ENCODE measurements at places on chromosomes 5 and 9.

GRCh38 chr9:116855881-116856662 is 169.0 kb downstream of the TRIM32 start:
- DNase-seq: no peak

DNA sequence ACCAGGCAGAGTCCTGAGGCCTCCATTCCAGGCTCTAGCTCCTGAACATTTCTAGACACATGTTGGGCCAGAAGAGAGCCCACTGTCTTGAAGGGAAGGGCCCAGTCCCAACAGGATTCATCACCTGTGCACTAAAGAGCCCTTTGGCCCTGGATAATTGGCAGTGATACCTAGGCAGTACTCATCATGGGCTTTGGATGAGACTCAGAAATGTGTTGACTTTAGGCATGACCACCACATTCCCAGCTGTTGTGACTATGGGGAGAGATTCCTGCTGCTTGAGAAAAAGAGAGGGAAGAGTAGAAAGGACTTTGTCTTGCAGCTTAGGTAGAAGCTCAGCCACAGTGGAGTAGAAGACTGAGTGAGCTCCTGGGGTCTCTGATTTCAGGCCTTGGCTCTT is 138.4 kb upstream of the DAPK1 start:
- no peak for DNase-seq

GRCh38 chr5:151461312-151461711 is 13.9 kb downstream of the SLC36A1 start:
- DNase-seq: no peak

GRCh38 chr9:93684161-93684765 is 107.9 kb downstream of the PHF2 start:
- no peak for DNase-seq

DNA sequence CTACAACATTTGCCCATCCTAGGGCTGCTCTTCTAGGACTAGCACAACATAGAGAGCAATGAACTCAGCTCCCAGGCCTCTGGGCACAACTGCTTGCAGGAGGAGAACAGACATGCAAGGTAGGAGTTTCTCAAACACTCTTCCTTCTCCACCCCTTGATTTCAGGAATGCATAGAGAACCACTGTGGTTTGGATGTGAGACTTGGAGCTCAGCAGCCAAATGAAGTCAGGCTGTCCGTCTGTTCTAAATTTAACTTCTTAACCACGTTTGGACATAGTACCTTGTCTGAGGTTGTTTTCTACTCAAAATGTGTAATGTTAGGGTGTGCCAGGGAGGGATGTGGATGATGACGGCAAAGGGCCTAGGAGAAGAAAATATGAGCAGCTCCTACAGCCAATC is 515.1 kb upstream of the TNC start:
- no peak for DNase-seq

GRCh38 chr9:4762108-4762885 is 21.3 kb upstream of the AK3 start:
- peak; percentile 66 for DNase-seq

DNA sequence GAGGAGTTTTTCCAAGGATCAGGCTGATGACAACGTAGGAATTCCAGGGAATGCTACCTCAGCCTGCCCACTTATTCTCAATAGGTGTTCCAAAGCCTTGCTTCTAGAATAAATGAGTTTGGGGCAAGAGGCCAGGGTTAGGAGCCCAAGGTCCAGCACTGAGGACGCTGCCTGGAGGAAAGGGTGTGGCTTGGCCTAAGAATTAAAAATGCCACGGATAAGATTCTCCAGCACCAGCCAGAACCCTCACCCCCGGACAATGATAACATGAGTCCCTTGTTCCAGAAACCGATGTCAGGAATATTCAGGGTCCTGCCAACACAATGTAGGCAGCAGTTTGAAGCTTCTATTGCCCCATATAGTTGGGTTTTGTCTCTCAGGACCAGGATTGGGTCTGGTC is 7.6 kb downstream of the SPRY4 start:
- no peak for DNase-seq

- DNase-seq: no peak
These were observed 69.6 kb upstream of the PJA2 start for GRCh38 chr5:109479260-109479860.

DNA sequence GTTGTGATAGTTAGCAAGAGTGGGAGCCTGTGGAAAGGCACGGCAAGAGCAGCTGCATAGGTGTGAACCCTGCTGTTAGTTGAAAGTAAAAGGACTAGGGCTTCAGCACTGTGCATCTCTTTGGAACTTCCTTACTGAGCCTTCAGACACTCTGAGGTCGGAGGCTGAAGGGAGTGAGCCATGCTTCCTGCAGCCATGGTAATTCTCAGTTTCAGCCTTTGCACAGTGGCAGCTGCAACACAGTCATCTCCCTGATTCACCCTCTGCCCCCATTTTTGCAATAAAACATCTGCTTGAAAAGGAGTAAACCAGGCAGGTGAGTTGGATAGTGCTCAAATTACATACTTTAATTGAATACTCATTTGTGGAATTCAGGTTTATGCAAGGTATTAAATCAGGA is 6.5 kb upstream of the TLE4 start:
- no peak for DNase-seq

DNA sequence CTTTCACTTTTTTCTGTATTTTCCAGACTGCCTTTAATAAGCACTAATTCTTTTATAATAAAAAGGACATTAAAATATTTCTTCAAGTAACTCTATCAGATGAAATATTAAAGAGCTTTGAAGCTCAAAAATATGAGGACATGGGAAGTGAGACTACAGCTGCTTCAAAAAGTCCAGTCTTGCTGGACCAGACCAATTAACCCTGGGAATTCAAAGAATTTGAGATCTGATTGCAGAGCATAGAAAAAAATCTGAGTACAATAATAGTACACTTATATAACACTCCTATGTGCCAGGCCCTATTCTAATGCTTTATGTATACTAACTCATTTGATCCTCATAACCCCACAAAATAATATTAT is 9.8 kb downstream of the TMEM245 start:
- no peak for DNase-seq

GRCh38 chr5:96924016-96924443 is 11.8 kb upstream of the LNPEP start:
- no peak for DNase-seq

- DNase-seq: no peak
These were observed 4.7 kb upstream of the CPEB4 start for GRCh38 chr5:173883347-173883924.

GRCh38 chr5:90586469-90586868 is 27.9 kb downstream of the ADGRV1 start:
- no peak for DNase-seq

GRCh38 chr5:176883700-176884570 is 15.2 kb downstream of the HK3 start:
- DNase-seq: no peak

DNA sequence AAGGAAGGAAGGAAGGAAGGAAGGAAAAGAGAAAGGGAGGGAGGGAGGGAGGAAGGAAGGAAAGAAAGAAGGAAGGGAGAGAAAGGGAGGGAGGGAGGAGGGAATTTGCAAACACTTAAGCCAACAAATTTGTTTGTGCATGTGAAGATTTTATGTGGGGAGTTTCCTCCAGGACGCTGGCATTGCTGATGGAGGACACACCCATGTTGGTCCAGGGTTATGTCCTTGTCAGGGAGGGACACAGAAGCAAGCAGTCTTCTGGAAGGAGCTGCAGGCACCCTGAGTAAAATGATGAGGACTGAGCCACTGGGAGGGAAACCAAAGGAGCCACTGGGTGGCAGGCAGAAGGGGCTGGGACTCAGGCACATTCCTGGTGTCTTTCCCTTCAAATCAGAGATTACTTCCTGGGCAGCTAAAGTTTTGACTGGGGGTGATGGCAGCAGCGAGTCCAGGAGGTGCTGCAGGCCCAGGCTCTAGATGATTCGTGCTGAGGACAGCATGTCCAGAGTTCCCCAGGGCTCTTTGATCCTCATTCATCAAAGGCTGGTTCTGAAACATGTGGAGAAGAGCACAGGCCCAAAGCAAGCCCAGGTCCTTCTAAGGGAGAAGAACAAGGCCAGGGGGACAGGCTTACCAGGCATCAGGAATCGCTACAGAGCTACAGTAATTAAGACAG is 109.2 kb downstream of the PAX5 start:
- DNase-seq: no peak

DNA sequence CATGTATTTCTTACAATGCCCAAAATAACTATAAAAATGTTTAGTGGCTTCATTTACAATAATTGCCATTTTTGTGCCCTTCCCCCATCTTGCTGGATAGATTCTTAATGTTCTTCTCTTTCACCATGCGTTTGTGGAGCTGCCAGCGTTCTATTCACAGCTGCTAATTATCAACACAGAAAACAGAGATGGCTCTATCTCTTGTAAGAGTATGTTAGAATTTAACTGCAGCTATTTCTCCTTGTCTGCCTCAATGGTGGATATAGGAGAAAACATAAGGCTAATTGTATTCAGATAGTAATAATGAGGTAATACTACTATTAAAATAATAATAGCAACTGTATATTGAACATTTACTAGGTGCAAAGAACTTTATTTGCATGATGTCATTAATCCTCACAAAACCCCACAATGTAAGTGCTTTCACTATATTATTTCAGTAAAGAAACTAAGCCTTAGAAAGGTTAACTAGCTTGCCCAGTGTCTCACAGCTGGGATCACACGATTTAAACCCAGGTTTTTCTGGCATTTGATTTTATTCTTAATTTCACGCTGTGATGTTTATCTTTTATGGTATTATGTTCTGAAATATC is 50.1 kb downstream of the JAKMIP2 start:
- no peak for DNase-seq

DNA sequence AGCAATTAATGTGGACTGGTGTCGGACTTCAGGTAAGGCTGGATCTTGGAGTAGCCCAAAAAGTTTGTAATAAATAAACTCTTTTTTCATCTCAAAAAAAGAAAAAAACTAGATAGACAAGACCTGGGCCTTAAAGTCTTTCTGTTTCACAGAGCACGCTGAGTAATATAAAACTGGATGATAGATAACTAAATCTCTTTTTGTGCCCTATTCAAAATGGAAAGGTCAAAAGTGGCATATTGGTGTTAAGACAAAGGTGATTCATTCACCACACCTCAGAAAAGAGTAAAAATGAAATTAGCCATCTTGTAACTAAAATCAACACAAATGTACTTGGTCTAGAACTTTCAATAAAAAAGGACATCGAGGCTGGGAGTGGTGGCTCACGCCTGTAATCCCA is 30.3 kb upstream of the RFK start:
- DNase-seq: no peak

DNA sequence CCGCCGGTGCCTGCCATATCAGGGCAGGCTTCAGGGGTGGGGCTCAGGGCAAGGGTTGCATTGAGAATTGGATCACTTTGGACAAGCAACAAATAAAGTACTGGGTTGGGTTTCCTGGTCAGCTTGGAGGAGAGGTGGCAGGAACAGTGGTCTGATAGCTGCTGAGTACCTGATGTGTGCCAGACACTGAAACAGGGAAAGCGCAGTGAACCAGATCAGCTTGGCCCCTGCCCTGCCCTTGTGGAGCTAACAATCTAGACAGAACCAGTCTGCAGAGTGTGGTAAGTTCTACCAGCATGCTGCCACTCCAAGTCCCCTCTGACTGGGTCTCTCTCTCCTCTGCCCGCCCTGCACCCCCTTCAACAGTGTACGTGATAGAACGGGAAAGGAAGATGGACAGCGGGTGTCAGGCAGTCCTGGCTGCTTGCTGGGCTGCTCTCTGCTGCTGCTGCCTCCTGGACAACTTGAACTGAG is 53.4 kb downstream of the CYSTM1 start:
- DNase-seq: no peak

GRCh38 chr9:88922091-88922490 is 69.2 kb upstream of the S1PR3 start:
- no peak for DNase-seq

GRCh38 chr5:137636099-137636498 is 99.8 kb downstream of the KLHL3 start:
- no peak for DNase-seq

DNA sequence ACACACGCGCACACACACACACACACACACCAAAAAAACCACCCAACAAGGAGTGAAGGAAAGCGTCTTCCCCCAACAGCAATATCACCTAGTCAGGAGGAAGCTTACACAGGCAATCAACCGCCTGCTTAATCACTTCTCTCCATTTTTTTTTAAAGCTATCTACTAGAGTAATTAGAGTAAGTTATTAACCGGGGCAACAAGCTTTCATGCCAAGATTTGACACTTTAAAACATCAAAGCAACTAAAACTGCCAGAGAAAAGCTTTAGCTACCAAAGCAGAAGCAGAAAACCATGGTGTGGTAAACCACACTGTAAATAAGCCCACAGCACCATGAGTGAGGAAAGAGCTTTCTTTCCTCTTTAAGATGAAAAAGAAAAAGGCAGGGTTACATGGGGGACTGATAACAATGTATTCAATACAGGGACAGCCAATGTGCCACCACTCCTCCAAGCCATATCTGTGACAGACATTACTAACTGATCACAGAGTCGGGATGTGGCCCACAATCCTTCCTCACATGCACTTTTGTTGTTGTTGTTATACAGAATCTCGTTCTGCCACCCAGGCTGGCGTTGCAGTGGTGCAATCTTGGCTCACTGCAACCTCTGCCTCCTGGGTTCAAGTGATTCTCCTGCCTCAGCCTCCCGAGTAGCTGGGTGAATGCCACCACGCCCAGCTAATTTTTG is 282.1 kb downstream of the CRB2 start:
- DNase-seq: no peak

- no peak for DNase-seq
These were observed 284.7 kb upstream of the IRX2 start for GRCh38 chr5:3036041-3036788.

DNA sequence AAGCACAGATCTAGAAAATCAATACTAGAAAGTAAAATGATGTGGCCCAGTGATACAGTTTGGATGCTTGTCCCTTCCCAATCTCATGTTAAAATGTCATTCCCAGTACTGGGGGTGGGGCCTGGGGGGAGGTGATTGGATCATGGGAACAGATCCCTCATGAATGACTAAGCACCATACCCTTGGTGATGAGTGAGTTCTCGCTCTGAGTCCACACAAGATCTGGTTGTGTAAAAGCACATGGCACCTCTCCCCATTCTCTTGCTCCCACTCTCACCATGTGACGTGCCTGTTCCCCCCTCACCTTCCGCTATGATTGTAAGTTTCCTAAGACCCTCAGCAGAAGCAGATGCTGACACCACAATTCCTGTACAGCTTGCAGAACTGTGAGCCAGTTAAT is 234.2 kb upstream of the CDH6 start:
- DNase-seq: no peak

DNA sequence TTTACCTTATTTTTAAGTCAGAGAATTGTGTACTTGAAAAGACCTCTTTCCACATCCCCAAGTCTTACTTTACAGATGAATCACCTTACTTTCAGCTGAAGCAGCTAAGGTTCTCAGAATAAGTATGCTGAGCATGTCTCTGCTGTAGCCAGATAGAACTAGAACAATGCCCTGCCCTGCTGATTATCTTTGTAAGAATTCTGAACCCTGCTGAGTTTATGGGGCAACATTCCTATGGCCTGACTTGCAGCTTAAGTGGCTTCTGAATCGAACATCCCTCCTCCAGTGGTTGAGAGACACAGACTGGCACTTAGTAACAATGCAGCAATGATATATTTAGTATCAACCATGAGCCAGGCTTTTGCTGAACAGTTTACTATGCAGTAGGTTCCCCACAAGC is 592.0 kb upstream of the WWC1 start:
- DNase-seq: no peak

GRCh38 chr5:6443326-6443725 is 5.3 kb upstream of the UBE2QL1 start:
- DNase-seq: no peak

GRCh38 chr5:35233121-35233520 is 2.8 kb upstream of the PRLR start:
- no peak for DNase-seq
